Left lobe of liver (tissue), 2 donors: ENCODE measurements at places on chromosomes 3 and 15. TPM values are rescaled to one million over a fixed set of nuclear protein-coding genes. Genes with fewer than 3 reads are reported as not detected.

DNA sequence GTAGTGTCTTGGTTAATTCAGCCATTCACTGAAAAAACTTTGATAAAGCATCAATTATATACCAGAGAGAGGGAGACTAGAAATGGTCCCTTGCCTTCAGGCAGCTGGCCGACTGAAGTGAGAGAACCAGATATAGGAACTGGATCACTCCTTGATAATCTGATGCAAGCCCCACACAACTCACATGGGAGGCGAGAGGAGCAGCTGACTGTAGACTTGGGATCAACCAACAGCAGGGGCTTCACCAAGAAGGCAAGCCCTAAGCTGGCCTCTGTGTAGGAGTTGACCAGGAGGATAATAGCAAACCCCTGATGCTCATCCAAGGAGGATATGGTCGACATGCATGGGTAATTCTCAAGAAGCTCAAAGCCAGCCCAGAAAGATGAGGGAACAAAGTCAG lies 133.1 kb downstream of the SRGAP3 start:
- DNase-seq, result no peak

- peak; percentile 72 for DNase-seq
Measured at GRCh38 chr3:53238051-53238850, 17.6 kb downstream of the TKT start.

DNA sequence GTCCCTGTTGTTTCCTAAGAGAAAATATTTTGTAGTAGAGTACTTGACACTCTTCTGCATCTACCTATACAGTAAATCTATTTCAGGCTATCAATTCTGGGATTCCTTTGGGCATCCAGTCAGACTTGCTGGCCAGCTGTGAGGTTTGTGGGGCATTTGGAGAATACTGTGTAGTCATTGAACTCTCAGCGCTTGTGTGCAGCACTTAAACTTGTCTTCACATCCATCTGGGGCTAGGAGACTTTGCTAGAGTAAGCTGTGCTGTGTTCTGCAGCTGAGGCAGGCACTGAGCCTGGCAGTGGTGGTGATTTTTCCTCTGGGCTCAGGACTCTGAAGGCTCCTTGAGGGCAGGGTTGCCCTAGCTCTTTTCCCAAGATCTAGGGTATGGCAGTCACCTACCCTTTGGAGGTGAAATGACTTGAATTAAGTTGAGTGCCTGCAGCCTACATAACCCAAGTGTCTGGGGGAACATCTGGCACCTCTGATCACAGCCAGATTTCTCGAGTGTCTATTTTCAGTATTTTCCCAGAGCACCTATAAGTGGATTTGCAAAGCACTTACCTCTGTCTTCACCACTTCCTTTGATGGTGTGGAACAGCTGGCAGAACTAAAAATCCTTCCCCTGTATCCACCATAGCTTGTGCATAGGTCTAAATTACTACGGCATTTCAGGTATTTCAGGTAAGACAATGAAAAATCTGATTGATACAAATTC lies 19.3 kb downstream of the CLSTN2 start:
- no peak for DNase-seq

DNA sequence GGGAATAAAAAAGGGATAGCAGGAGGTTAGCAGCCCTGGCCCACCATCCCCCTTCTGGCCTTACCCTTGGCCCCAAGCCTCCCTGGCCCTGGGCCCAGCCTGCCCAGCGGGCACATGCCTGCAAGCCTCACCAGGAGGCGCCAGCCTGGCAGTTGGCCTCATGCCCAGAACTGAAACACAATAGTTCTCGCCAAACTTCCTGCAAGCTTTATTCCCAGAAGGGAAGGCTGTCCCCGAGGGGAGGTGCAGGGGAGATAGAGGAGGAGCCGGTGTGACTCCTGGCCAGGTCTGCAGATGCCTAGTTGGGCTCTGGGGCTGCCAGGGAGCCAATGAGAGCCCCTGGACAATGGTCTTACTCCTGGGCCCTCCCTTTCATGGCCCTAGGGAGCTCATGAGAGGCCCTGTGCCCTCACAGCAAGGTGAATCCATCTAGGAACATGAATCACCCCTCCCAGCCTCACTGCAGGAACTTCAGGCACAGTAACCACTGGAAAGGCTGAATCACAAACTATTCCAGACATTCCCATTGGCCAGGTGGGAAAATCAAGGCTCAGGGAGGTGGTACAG lies 4.0 kb downstream of the CCDC33 start:
- DNase-seq, result peak; percentile 90

DNA sequence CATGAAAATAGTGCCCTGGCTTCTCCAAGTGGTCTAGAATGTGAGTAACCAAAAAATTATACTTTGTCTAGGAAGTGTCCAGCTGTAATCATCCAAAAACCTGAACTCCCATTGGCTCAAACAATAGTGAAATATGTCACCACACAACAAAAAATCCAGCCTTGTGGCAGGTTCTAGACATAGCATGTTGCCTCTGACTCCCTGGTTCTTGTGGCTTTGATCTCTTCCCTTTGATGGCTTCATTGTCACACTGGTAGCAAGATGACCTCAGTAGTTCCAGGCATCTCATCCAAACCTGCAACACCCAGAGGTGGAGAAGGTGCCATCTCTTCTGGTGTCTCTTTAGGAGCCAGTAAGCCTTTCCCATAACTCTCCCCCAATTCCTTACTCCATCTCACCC lies 74.7 kb downstream of the CMSS1 start:
- no peak for DNase-seq

DNA sequence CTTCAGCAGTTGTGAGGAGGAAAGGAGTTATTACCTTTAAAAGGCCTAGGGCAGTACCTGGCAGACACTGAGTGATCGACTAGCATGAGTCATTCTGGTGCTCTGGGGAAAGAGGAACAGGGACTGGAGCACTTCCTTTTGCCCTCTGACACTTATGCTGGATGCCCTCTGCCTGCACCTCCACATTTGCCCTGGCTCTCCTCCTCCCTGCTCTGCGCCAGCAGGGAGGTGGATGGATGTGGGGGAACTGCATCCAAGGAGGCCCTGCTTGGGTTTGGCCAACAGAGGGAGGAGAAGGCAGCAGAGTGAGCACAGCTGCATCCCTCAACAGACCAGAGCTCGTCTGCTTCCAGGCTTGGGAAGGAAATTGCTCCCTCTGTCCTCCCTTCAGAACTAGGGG lies 75.0 kb downstream of the SEMA5B start:
- DNase-seq, result no peak

CDCP1 gene
- 0.53 TPM for total RNA-seq

GRCh38 chr3:145760036-145760435 lies 400.9 kb downstream of the PLOD2 start:
- DNase-seq, result no peak

- DNase-seq, result no peak
Measured at GRCh38 chr15:31077181-31077580, 24.3 kb downstream of the TRPM1 start.

- DNase-seq, result peak; percentile 86
Measured at GRCh38 chr15:59170295-59171066, 36.2 kb upstream of the LDHAL6B start.

GRCh38 chr15:40875991-40876730 lies 2.1 kb upstream of the RHOV start:
- DNase-seq, result no peak

DNA sequence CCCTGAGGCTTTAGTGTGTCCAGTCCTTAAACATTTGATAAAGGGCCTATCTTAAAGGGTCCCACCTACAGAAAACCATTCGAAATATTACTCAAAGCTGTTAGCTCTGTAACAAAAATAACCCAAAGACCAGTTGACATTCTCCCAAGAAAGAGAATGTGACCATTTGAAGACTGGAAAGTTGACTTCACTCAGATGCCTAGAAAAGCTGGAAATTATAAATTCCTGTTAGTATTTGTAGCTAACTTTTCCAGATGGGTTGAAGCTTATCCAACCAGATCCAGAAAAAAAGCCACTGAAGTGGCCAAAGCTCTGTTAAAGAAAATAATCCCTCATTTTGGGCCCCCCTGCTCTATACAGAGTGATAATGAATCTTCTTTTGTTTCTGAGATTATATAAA lies 408.4 kb downstream of the PLOD2 start:
- no peak for DNase-seq

- DNase-seq, result no peak
Measured at GRCh38 chr3:63228677-63229076, 49.4 kb upstream of the SYNPR start.

TMEM108 gene
- not detected for total RNA-seq

AMT gene
- 46.8 TPM for total RNA-seq

PLAAT1 gene
- not detected for total RNA-seq

SLC22A14 gene
- total RNA-seq, result not detected

- no peak for DNase-seq
Measured at GRCh38 chr3:101379658-101380376, 59.4 kb upstream of the IMPG2 start.

STAC gene
- 0.65 TPM for total RNA-seq

GRCh38 chr3:191476066-191476772 lies 15.3 kb downstream of the PYDC2 start:
- DNase-seq, result no peak

DNA sequence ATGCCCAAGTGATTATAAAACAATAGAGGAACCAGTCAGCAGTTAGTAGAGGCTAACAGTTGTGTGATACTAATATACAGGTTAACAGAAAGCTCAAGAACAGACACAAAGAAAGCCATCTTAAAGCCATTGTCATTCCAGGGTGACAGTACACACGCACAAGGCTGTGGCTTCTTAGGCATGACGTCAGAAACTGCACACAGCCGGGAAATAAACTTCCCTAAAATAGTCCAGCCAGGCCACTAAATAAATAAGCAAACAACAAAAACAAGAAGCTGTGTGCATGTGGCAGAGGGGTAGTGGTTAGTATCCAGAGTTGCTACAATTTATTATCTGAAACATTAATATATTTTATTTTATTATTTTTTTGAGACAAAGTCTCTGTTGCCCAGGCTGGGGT lies 49.8 kb downstream of the PPCDC start:
- DNase-seq, result peak; percentile 43

NR1I2 gene
- total RNA-seq, result 206 TPM

GRCh38 chr3:146476094-146476740 lies 6.9 kb upstream of the PLSCR2 start:
- DNase-seq, result no peak

RHOA gene
- total RNA-seq, result 155 TPM

GRCh38 chr3:51709004-51709420 lies 2.1 kb downstream of the GRM2 start:
- DNase-seq, result peak; percentile 28

GRCh38 chr3:188841906-188842305 lies 329.9 kb upstream of the TPRG1 start:
- DNase-seq, result no peak

CASR gene
- 0.30 TPM for total RNA-seq

CCR2 gene
- total RNA-seq, result 0.33 TPM

- no peak for DNase-seq
Measured at GRCh38 chr3:170585937-170586310, at the start of gene SLC7A14. Gene SLC7A14 (minus strand): TSS chr3:170586075. CDS start chr3:170526936, 59,139 bp downstream.

- no peak for DNase-seq
Measured at GRCh38 chr3:41199866-41200668, 762 bp downstream of the CTNNB1 start.

GRCh38 chr3:126402666-126403302 lies 8.1 kb downstream of the CFAP100 start:
- no peak for DNase-seq

INTS14 gene
- 14.3 TPM for total RNA-seq

DNA sequence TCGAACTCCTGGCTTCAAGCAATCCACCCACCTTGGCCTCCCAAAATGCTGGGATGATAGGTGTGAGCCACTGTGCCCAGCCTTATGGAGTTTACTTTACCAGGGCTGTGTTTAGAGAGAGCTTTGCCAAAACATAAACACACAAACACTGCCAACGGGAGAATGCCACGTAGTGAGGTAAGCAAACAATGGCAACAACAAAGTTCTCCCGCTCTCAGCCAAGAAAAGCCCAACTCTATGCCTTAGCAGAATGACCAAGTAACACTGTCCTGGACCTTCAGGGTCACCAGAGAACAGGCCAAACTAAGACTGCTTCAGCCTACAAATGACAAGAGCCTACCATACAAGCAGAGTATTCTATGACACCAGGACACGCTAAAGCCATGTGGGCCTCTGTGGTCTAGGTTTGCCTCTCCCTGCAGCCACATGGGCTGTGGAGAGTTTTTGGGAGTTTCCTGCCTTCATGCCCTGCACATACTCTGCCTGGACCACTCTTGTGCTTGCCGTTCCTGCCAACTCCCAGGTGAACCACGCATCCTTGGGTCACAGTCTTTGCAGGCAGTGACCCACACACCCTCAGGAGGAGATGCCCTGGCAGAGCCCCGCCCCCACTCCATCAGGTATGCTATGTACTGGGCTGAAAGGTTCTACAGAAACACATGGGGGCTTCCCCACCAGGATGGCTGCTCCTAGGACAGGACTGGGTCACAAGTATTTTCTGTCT lies 21.6 kb upstream of the CNBP start:
- DNase-seq, result peak; percentile 74

ABHD10 gene
- total RNA-seq, result 26.6 TPM

GRCh38 chr15:31954374-31955172 lies 75.7 kb upstream of the CHRNA7 start:
- DNase-seq, result no peak

ARPIN gene
- 6.2 TPM for total RNA-seq

SMCO1 gene
- not detected for total RNA-seq

DNA sequence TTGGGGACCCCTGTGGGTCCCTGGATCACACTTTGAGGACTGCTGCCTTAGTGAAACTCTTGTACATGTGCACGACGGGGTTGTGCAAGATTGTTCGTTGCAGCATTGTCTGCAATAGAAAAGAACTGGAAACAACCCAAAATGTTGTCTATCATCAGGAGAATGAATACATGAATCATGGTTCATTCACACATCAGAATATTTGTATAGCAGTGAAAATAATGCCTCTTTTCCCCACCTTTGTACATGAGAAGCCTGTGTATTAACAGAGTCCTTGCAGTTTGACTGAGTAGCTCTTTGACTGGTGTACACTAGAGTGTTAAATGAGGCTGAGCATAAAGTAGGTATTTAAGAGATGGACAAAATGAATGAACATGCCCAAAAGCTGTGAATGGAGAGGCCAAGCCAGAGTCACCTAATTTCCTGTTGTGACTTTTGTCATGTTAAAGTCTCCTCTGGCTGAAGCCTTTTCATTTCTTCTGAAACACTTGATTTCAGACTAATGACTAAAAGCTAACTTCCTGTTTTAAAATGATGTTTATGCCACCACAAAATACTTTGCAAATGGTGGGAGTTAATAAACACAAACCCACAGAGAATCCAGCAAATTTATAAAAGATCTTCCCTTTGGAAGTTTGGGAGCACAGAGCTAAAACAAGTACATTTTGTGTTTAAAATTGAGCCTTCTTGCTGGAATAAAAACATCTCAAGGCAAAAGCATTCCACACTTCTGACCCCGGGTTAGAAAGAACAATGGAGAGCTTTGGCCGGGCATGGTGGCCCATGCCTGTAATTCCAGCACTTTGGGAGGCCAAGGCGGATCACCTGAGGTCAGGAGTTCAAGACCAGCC lies 20.6 kb upstream of the USP3 start:
- no peak for DNase-seq

DNA sequence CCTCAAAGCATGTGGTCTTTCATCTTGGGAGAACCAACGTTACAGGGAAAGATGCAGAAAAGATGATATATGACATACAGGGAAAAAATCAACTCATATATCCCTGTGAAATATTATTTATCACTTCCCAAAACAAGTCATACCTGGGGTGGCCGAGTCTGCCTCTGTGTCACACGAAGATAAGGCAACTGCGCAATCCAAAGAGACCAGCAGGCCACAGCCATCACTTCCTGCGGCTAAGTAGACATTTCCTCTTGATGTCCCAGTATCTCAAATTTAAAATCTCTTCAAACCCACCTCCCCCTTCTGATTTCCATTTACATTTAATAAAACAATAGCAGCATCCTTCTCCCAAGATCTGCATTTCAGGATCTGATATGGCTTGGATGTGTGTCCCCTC lies 71.5 kb downstream of the IGF2BP2 start:
- no peak for DNase-seq

- DNase-seq, result no peak
Measured at GRCh38 chr3:187823746-187824145, 78.5 kb upstream of the BCL6 start.
